ENCODE measurements at places on chromosomes 5 and 9. TPM values are rescaled to one million over a fixed set of nuclear protein-coding genes. Genes with fewer than 3 reads are reported as not detected.

- DNase-seq: no peak
Observed at GRCh38 chr5:102069974-102070373, 226.1 kb downstream of the SLCO4C1 start.

GRCh38 chr9:37339923-37340322, 82.6 kb upstream of the GRHPR start:
- DNase-seq: no peak

- no peak for DNase-seq
Observed at GRCh38 chr5:179217356-179217755, 127.9 kb downstream of the ADAMTS2 start.

DNA sequence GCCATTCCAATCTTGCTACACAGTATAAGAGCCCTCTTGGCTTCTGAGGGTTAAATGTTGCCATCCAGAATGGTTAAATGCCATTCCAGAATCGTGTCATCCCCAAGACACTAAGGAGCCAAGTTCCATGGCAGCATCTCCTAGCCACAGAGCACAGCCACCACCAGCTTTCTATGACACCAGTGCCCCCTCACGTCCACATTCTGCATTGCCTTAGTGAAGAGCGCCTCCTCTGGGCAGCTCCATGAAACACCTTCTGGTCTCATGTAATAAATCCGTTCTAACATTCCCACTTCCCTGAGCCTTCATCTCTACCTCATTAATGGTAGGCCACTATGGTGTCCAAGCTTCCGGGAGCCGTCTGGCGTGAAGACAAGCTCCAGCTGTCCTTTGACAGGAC, 12.4 kb downstream of the CBY3 start:
- DNase-seq: no peak

GRCh38 chr5:75265731-75266130, 29.1 kb upstream of the ANKRD31 start:
- DNase-seq: no peak

- no peak for DNase-seq
Observed at GRCh38 chr5:136006164-136006563, 22.6 kb upstream of the TGFBI start.

DNA sequence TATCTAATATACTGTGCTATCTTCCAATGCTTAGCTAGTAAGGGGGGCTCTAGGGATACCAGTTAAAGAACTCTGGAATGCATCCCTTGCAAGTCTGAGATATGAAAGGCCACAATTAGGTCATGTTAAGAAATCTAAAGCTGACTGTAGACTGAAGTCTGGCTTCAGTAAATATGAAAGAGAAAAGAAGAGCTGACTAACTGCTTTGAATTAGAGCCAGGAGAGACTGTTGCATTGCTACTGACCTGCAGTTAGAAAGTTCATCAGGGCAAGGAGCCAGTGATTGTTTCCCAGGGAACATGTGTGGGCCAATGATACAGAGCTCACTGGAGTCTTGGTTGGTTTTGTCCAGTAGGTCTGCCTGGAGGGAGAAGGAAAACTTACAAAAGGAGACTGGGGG, 472.1 kb upstream of the TNC start:
- no peak for DNase-seq

DNA sequence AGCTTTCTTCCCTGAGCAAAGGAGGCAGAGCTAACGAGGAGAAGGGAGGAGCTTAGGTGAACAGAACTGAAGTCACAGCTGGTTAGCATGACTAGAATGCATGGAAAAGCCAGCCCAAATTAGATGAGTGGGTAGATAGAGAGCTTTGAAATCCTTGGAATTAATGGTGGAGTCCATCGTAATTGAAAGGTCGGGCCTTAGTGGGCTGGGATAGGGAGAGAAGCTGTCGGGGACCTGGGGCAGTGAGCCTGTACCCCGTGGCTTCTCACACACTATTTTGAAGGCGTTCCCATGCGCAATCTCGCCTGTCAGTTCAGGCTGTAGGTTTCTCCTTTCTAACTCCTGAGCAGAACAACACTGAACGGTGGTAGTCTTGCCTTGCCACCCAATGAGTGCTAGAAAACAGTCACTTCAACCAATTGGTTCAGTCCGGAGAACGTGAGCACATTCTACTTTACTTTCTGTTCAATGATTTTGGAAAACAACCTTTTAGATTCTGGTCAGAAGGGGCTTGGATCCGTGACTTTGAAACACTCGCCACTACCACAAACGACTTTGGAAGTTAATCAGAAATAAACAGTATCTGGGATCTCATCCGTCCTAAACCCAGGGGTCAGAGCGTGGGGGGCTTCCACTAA, 655 bp upstream of the RAI14 start:
- no peak for DNase-seq

IL4 gene
- not detected for total RNA-seq

IFNA21 gene
- total RNA-seq: not detected

Measured in cardiac septum (tissue), 1 donor.